Glomerular endothelial cell (primary cell): ENCODE measurements at places on chromosomes 12 and 14. TPM values are rescaled to one million over a fixed set of nuclear protein-coding genes. Genes with fewer than 3 reads are reported as not detected.

The CCDC196 gene
- total RNA-seq = not detected in 2 replicates

The PLXNC1 gene
- 0.15 and 0.99 TPM in 2 replicates for total RNA-seq

The FAM181A gene
- total RNA-seq = not detected in 2 replicates

The OTOGL gene
- 0.06 and 0.10 TPM in 2 replicates for total RNA-seq

The OR4M1 gene
- total RNA-seq = not detected in 2 replicates

The FAM222A gene
- 0.99 and 1.0 TPM in 2 replicates for total RNA-seq

The HOXC11 gene
- total RNA-seq = 0.23 TPM in 1 of 2 replicates, not detected in the other

The LIN7A gene
- 1.7 and 2.6 TPM in 2 replicates for total RNA-seq

The SYNE3 gene
- total RNA-seq = 5.8 and 7.4 TPM in 2 replicates

The SLC5A8 gene
- total RNA-seq = not detected in 2 replicates

The NGB gene
- total RNA-seq = not detected in 2 replicates

The CMKLR1 gene
- 0.05 and 0.06 TPM in 2 replicates for total RNA-seq

The AICDA gene
- total RNA-seq = not detected in 2 replicates

The ESR2 gene
- 0.05 and 0.06 TPM in 2 replicates for total RNA-seq

The KRT75 gene
- total RNA-seq = not detected in 2 replicates

The KRT77 gene
- total RNA-seq = not detected in 2 replicates

The COQ6 gene
- 20.5 and 29.4 TPM in 2 replicates for total RNA-seq

The GARIN6 gene
- total RNA-seq = not detected in 2 replicates

The AREL1 gene
- 27.9 and 44.4 TPM in 2 replicates for total RNA-seq

The KRT6C gene
- total RNA-seq = not detected in 2 replicates
